ENCODE measurements at places on chromosomes 3 and 15.

DNA sequence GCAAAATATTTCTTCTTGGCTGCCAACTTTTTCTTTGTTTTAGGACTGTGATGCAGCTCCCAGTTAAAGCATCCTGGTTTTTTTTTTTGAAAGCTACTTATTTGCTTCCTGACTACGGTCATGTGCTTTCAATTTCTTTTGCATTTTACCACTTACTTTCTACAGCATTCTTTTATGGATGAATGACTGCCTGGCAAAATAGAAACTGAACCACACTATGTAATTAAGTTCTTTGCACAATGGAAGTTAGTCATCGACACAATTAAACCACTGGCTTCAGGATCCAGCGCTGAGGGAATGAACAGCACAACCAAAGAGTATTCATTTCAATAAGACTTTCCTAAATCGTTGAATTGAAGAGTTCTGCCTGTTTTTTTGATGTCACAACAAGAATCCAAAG is 82.2 kb upstream of the EPHA3 start:
- DNase-seq: no peak

DNA sequence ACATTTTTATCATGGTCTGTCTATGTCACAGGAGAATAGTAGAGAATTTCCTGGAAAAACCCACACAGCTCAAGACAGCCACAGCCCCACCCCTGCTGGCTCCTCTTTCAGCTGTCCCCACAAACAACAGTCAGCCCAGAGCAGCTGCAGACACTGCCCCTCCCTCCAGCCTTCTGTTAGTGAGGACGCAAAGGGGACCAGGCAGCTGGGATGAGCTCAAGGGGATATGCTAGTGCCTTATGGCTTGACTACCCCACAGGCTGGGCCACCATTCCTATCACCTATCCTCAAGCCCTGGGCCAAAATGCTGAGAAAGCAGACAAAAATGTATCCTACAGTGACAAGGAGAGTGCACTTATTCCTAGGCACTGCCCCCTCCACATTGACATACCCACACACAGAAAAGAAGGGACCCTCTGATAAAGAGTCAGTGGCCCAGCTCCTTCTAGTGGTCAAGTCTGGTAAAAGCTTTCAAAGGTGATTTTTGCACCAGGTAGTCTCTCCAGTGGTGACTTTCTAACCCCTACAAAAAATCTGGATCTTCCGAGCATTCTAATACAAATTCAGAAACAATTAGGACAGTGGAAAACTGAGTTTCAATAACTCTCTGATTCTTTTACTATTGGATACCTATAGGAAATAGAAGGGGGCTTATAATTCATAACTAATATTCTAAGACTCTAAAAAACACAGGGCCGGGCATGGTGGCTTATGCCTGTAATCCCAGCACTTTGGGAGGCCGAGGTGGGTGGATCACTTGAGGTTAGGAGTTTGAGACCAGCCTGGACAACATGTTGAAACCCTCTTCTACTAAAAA is 3.0 kb upstream of the MAP1A start:
- no peak for DNase-seq

GRCh38 chr15:99105514-99106341 is 848 bp downstream of the SYNM start:
- DNase-seq: no peak

DNA sequence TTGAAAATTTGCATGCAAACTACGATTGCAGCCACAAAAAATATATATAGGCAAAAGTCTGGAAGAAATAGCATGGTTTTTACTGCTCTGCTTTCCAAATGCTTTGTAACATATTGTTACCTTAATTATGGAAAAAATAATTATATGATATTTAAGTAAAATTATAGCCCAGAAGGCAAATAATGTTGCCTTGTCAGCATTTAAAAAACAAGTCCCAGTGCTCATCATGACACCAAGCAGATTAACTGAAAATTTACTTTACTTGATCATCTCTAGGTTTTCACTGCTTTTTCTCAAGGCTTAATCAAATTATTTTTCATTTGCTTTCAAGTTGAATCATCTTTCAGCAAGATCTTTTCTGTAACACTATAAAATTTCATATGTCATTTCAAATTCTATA is 262.9 kb downstream of the ZMAT3 start:
- no peak for DNase-seq

- DNase-seq: no peak
Measured at GRCh38 chr3:48426401-48426909, 3.4 kb downstream of the PLXNB1 start.

- DNase-seq: no peak
Measured at GRCh38 chr3:71247221-71247957, 336.1 kb downstream of the FOXP1 start.

GRCh38 chr3:172294223-172294806 is 153.9 kb downstream of the GHSR start:
- no peak for DNase-seq

- no peak for DNase-seq
Measured at GRCh38 chr3:155727836-155728235, 17.0 kb downstream of the PLCH1 start.

- no peak for DNase-seq
Measured at GRCh38 chr3:134339331-134339730, 34.9 kb downstream of the AMOTL2 start.

GRCh38 chr3:192515664-192516045 is 211.7 kb downstream of the FGF12 start:
- no peak for DNase-seq

DNA sequence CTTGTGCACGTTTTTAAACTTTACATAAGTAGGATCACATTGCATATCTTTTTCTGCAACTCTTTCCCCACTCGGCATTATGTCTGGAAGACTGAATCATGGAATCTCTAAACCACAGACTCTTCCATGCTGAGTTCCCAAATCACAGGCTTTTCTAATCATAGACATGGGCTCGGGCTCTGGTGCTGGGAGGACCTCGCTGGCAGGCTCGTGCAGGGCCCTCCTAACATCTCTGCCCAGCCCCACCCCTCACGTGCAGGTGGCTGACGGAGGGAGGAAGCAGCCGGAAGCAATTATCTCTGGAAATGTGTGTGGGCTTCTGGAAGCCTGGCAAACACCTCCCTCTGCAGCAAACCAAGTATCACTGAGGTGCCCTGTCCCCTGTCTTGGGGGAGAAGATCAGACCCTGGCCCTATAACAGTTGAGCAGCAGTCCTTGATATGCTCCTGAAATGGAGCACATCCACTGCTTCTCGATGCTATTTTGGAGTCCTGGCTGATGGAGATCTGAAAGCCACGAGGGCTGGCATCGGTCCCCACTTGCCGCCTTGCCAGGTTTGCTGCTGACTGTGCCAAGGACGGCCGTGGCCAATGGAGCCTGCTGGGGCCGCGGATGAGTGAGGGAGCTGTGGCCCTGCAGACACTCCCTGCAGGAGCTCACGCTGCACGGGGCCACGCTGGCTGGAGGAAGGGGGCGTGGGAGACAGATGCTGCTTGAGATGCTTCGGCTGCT is 4.4 kb upstream of the IQSEC1 start:
- DNase-seq: no peak

- DNase-seq: no peak
Measured at GRCh38 chr3:143658861-143659260, 189.4 kb downstream of the SLC9A9 start.

GRCh38 chr3:15520185-15520584 is 1.3 kb downstream of the COLQ start:
- no peak for DNase-seq

DNA sequence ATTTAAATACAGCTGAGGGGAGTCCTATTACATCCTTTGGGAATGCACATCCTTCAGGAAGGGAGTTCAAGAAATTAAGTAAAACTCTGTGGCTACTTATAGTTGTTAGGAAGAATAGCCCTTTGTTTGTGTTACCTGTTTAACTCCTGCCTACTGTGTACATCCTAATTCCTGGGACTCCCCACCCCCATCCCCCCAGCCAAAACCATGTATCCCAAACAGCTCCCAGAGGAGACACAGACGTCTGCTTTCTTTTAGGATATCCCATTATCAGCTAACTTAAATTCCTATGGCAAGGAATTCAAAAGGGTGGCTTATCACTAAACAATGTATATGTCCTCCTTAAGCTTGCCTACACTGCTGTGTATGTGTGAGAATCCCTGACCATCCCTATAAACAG is 581.7 kb downstream of the DIPK2A start:
- no peak for DNase-seq

DNA sequence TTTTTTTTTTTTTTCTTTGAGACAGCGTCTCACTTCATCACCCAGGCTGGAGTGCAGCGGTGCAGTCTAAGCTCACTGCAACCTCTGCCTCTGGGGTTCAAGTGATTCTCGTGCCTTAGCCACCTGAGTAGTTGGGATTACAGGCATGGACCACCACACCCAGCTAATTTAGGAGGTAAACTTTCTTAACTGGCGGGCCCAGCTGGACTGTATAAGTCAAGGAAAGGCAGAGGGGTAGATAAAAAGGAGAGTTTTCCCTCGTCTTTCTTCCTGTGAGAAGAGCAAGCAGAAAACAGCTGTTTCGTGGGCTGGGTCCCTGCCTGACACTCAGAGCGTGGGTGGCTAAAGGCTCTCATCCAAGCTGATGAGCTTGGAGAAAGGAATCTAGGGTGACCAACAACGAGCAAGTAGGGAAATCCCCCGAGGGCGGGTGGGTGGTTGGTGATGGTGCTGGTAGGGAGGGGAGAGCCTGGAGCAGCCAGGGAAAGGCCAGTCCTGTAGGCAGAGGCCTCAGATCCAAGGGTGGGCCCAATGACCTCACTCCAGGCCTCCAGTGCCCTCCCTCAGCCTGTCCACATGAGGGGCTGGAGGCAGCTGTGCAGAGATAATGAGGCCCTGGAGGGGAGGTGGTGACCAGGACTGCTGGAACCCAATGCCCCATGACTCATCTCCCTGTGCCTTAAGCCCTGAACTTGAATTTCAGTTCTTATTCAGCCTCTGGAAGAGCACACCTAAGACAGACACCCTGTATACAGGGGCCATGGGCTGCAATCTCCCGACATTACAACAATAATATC is 43.1 kb upstream of the LIMD1 start:
- DNase-seq: no peak

DNA sequence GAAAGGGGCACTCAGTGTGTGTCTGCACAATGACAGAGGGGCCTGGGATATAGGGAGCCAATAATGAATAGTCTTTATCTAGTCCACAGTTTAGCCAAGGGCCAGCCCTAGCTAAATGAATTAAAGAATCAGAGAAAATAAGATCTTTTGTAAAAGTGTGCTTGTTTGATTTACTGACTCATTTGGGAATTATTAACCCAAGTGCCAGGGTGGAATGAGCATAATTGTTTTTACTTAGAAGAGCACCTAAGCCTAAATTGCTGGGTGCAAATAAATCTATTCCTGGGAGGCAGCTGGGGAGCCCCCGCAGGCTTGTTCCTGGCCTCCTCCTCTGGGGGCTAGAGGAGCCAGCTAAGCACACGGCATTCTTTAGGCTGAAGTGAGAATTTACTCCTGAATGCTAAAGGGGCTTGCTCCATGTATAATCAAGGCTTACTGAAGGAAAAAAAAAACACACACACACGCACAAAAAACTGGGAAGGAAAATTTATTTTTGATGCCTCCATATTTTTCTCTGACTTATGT is 405.3 kb upstream of the SUCLG2 start:
- DNase-seq: no peak

- no peak for DNase-seq
Measured at GRCh38 chr15:38068626-38069391, 134.4 kb downstream of the TMCO5A start.

DNA sequence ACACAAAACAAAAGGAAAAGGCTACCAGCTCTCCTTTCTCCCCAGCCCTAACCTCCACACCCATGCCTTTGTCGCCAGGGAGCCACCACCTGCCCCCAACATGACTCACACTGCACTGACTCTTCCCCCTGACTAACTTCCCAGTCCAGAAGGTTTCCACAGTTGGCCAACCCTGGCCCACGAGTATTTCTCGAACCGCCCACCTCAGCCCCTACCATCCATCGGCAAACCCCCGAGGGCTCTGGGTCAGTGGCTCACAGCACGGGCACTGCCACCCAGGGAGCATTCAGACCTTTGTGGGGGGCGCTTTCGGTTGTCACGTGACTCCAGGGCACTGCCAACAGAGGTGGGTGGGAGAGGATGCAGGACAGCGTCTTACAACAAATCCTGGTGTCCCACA is 152.3 kb downstream of the LRRC28 start:
- no peak for DNase-seq

GRCh38 chr3:60250206-60250605 is 1001.0 kb downstream of the FHIT start:
- no peak for DNase-seq

GRCh38 chr15:84022516-84022915 is 213.1 kb upstream of the GOLGA6L4 start:
- DNase-seq: no peak

- no peak for DNase-seq
Measured at GRCh38 chr3:113769551-113769950, 22.7 kb downstream of the ATP6V1A start.

GRCh38 chr3:121252676-121253075 is 293.1 kb downstream of the POLQ start:
- DNase-seq: no peak

GRCh38 chr15:85706779-85707518 is 87.8 kb downstream of the KLHL25 start:
- peak; percentile 19 for DNase-seq

- no peak for DNase-seq
Measured at GRCh38 chr3:24454856-24455255, 39.8 kb downstream of the THRB start.

GRCh38 chr15:69377216-69377970 is 36.8 kb upstream of the KIF23 start:
- DNase-seq: no peak

DNA sequence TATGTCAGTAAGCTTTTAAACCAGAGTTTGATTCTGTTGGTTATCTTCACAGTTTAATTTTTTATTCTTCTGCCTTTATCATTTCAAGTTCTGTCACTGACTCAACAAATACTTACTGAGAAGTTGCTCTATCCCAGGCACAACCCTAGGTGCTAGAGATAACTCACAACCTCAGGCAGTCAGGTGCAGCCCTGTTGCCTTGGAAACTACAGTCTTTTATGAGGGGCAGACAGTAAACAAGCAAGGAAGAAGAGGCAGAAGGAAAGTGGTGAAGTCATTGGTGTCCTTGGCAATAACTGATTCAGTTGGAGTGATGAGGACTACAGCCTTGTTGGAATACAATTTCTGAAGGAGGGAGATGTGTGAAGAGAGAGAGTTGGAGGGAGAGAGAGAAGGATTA is 142.1 kb upstream of the LRTM1 start:
- no peak for DNase-seq

GRCh38 chr3:169674090-169674489 is 10.6 kb upstream of the MECOM start:
- no peak for DNase-seq

- no peak for DNase-seq
Measured at GRCh38 chr15:91974321-91974720, 120.8 kb downstream of the SLCO3A1 start.

DNA sequence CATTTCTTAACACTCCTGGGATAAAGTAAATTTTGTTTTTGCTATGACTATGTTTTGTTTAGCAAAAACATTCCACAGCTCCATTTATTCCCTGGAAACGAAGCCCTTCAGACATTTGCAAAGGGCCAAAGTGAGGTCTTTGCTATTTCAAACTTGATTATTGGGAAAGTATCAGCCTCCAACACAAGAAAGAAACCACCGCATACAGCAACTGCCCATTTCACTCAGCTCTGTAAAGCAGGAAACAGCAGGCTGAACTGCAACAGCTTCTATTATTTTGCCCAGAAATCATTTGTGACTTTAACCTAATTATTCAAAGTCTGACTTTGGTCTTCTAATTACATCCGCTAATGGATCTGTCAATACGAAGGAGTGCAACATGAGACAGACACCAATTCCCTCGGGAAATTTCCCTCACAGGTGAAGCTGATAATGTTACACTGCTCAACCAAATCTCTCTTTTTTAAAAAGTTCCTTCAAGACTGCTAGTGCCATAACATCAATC is 72.1 kb downstream of the RFTN1 start:
- no peak for DNase-seq
